HAP-1 (cell line): ENCODE measurements at places on chromosomes 5 and 9.

- no peak for DNase-seq
Measured at GRCh38 chr9:128280084-128280622, 4.1 kb downstream of the SWI5 start.

- peak; percentile 4 for DNase-seq
Measured at GRCh38 chr5:130678637-130679036, 486.4 kb downstream of the HINT1 start.

GRCh38 chr9:134515026-134515821 is 126.4 kb upstream of the COL5A1 start:
- DNase-seq = no peak

DNA sequence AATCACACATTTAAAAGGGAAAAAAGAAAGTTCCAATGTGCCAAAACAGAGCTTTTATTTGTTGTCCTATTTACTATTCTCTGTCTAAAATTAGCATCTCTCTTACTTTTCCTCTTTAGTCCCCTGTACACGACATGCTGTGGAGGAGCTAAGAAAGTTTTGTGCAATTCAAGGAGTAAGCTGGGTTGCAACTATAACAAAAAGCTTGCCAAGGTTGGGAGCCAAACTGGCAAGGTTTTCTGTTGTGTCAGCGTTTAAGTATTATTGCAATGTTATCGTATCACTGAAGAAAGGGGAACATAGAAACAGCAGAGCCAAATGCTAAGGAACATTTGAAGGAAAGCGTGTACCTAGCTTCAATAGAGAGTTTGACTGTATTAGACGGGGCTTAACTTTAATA is 680.8 kb downstream of the CETN3 start:
- no peak for DNase-seq

DNA sequence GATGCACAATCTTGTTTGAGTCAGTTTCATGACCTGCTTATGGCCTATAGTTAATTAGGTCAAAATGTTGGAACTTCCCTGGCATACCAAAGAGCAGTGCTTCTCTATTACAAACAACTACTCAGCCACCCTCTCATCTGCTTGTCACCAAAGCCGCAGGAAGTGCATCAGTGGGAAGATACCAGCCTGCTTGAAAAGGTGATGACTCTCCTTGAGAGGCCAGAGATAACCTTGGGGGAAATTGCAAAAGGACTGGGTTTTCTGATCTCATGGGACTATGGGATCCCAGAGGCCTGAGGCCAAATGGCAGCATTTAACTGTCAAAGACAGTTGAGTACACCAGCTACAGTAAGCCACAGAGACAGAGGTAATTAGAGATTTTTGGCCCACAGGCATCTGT is 69.9 kb downstream of the C9orf57 start:
- DNase-seq = no peak

DNA sequence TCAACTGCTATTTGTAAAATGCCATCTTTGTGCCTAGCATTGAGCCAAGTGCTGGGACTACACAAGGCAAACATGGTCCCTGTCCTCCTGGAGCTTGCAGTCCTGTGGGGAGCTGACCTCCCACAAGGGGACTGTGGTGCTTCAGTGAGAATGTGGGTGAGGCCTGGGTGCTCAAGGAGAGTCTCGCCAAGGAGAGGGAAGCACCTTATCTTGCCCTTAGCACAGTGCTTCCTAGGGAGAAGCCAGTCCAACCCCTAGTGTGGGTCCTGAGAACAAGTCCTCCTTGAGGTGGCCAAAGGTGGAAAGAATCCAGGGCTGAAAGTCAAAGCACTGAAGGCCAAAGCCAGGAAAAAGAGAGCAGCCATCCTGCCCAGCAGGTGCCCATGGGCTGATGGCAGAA is 31.1 kb upstream of the MVB12B start:
- no peak for DNase-seq

GRCh38 chr5:153742060-153742459 is 251.6 kb downstream of the GRIA1 start:
- no peak for DNase-seq

DNA sequence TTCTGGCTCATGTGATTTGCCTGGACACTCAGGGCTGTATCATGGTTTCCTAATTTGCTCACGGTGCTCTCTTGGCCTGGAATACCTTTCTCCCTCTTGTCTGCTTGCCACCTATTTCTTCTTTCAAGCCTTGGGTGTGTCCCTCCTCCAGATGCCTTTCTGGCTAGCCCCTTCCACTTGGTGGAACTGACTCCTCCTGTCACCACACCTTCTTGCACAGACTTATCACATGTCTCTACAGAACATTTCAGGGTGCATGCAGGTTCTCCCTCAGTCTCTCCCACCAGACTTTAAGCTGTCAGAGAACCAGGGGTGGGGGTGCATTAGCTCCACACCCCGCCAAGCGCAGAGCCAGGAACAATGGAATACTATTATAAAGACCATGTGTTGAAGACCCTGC is 1.9 kb downstream of the TBC1D2 start:
- DNase-seq = no peak

DNA sequence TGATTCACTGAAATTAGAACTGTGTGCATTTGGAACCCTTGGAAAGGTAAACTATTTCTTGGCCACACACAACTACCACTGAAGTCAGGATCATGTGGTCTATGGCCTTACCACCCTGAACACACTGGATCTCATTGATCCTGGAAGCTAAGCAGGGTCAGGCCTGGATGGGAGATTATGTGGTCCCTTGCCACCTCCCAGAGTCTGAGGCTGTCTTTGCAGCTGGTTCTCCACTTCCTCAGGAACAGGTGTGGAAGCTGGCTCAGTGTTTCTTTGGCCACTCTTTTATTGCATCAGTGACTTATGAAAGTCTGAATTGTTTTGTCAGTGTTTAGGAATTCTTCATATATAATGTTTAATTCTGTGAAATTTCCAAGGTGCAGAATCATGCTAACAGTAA is 89.2 kb downstream of the TEK start:
- DNase-seq = no peak

DNA sequence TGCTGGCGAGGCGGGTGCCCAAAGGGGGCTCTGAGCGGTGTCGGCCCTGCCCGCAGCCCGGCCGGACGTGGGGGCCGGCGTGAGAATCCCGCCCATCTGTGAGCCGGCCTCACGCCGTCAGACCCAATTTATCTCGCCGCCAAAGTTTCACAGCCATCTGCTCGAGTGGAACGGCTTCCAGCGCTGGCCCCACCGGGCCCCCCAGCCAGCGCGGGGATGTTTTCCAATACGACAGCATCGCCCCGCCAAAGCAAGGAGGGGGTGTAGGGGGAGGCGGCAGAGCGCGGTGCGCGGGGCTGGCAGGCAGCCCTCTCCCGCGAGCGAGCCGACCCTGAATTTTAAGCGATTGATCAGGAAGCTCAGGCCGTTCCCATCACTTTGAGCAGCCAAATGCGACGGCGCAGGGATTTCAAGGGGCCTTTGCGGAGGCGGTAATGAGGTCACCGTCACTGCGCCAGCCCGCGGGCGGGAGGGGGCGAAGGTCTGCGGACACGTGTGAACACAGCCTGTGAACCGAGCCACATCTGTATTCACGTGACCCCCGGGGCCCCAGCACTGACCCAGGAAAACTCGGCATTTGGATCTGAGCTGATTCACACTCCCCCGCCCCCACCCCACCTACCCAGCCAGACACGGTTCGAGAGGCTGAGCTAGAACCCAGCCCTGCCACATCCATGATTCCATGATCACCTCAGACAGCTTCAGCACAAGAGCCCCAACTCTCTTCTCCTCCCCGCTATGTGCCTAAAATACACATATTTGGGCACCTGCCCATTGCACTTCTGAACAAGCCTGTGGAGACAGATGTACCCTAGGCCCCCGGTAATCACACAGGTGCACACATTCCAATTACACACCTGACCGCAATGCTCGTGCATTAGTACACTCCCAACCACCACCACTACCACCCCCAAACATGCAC is 47.8 kb upstream of the PSD2 start:
- DNase-seq = peak; percentile 52

DNA sequence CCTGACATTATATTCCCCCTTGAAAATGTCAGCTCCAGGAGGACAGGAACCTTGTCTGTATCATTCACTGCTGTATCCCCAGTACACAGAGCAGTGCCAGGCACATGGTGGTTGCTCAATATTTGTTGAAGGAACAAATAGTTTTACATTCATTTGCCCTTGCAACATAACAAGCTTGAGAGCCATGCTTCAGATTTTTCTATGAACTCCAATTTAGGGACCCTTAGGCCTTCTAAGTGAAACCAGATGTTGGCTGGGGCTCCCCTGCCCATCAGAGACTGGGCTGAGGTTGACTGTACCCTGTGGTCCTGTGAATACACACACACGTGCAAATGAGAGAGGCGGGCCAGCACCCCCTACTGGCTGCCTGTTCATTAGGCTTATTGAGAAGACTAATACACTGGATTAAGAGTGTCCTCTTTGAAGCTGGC is 214.9 kb upstream of the WWC1 start:
- DNase-seq = peak; percentile 67

- DNase-seq = no peak
Measured at GRCh38 chr5:143759396-143760130, 52.4 kb upstream of the HMHB1 start.

DNA sequence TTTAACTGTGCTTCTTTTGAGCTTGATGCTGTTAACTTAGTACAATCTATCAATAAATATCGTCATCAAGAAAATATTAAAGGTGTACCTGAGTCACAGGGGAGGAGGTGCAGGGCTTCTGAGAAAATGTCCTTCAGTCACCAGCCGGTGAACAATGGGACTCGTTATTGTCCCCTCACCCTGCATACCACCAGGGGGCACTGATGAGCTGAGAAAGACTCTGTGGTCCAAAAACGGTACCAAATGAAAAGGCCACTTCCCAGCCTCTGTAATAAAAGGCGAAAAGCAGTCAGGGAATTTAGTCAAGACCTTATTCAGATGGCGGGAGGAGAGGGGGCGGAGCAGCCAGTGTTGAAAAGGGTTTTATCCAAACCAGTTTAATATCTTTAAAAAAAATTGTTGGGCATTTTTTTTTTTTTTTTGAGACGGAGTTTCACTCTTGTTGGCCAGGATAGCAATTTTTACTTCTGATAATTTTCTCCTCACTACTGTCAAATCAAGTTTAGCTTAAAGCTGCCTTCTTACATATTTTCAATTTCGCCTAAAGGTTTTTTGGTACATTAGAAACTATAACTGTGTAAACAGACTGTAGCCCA is 271.9 kb upstream of the ADAMTS16 start:
- DNase-seq = peak; percentile 79

DNA sequence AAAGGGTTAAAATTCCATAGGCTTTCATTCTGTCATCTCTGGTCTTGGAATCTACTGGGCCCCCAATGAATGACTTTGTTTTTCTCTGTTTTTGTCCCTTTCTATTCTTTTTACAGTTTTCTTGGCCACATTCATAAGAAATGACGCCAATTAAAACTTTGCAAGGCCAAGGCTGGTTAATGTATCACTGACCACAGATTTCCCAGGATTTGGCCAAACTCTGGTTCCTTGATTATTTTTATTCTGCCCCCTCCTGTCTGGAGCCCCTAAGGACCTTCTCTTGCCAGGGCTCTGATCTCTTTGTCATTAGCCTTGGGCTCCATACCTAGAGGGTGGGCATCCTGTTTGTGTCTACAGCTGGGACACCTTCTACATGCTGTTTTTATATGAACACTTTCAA is 388.9 kb upstream of the PAPPA start:
- DNase-seq = no peak
